ENCODE measurements at places on chromosomes 5 and 9.

- DNase-seq = no peak
These were observed 436.9 kb downstream of the MED10 start for GRCh38 chr5:5941486-5941885.

DNA sequence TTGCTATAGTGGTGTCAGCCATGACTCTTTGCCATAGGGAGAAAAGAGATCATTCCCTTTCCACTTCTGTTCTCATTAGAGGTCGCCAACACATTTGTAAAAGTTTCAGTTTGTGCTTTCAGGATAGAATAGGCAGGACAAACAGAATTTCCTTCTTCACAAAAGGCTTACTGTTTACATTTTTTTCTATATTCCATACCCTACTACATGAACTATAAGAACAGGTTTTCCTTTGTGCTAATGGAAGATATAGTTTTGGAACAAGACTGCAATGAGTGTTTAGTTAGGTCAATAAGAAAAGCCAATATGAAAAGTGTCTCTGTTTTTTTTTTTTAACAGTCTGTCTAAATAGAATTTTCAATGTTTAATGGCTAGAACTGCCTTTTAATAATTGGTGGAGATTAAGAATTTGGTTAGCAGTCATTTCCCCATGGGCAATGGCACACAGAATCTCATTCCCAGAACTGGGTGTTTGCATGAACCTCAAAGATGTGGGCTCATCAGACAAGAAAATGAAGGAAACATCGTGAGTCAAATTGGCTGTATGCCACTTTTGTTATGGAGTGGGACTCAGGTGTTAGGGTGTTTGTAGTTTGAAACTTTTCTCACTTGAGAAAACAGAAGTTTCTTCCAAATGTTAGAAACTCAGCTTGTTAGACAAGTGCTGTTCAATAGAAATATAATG lies 75.2 kb upstream of the PRLR start:
- no peak for DNase-seq

- DNase-seq = no peak
These were observed 241.5 kb downstream of the PAPPA start for GRCh38 chr9:116394894-116395698.

DNA sequence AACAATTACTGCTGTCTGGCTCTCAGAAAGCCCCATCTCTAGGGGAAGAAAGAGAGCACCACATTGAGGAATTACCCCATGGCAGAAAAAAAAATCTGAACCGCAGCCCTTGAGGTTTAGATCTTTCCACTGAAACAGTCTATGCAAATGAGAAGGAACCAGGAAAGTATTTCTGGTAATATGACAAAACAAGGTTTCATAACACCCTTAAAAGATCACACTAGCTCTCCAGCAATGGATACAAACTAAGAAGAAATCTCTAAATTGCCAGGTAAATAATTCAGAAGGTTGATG lies 427.1 kb downstream of the PRELID2 start:
- DNase-seq = no peak
